AG04449 (cell line): ENCODE measurements at places on chromosomes 5 and 9.
A peak's percentile ranks its signal among the peaks of the same experiment; 100 is the strongest.

DNA sequence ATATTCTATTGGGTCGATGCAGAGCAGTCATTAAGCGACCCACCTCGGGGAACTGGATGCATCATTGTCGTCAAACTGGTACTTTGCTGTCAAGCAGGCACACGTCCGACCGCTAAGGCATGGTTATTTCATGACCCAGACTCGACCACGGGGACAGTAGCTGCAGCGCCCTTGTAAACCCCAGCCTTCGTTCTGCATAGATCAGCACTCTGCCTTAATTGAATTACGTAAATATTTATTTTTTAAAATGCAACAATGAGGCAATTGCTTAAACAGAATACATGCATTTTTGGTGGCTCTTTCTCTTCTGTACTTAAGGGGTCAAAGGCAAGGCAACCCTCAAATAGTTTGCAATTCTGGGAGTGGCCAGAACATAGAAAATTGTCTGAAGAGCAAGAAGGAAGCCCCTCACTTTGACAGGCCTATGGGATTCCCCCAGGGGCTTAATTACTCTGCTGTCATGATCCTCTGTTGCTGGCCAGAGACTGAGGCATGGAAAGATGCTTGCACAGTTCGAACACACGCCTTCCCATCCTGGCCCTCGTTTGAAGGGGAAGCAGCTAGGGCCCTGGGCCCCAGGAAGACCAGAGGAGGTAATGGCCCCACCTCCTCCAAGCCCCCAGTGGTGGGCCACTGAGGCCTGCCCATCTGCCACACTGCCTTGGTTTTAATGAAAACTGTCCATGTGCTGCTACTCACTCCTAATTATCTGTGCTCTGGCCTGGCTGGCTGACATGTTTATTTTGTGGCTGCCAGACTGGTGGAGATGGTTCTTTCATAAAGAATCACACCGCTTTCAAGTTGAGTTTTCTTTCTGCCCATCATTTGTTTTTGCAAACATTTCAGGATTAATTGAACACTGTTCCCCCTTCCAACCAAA is 169.7 kb upstream of the MAST4 start:
- no peak for DNase-seq

- DNase-seq = no peak
Observed at GRCh38 chr9:73911804-73912203, 585.3 kb upstream of the RORB start.

GRCh38 chr9:13427587-13427986 is 148.1 kb upstream of the MPDZ start:
- DNase-seq = no peak

- DNase-seq = no peak
Observed at GRCh38 chr5:7391215-7391614, 4.7 kb upstream of the ADCY2 start.

GRCh38 chr5:65142511-65143011 is 339.2 kb downstream of the ADAMTS6 start:
- peak; percentile 80 for DNase-seq

DNA sequence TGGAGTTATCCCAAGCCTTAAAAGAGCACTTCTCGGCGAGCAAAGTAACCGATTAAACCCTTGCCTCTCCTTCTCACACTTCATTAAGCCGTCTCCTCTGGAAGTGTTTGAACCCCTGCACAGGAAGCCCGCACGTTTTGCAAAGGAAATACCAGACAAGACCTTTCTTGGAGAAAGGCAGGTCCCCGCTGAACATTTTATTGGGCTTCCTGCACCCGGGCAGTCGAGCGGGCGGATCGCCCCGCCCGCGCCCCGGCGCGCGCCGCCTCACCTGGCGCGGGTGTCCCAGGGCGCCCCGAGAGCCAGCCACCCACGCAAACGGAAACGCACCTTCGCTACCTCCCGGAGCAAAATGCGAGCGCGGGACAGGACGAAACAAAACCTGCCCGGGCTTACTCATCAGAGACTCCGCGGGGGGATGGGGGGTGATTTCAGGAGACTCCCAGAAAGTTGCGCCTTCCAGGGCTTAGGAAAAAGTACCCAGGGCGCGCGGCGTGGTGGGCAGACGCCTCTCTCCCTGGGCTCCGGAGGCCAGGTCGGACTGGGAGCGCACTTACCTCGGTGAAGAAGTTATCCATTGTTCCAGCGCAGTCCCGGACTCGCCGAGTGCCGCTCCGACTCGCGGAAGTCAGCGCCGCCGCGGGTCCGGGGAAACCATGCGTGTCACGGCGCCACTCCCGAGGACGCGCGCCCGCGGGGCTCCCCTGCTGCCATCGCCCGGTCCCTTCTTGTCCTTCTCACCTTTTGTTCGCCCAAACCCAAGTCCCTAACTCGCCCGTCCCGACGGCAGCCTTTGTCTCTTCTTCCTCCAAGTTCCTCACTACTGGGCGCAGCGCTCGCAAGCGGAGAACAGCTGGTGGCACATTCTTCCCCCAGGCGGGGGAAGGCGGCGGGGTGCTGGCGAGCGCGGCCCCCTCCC is 598 bp downstream of the MYO10 start:
- no peak for DNase-seq

GRCh38 chr9:91101611-91102168 is 260.0 kb downstream of the AUH start:
- DNase-seq = no peak

DNA sequence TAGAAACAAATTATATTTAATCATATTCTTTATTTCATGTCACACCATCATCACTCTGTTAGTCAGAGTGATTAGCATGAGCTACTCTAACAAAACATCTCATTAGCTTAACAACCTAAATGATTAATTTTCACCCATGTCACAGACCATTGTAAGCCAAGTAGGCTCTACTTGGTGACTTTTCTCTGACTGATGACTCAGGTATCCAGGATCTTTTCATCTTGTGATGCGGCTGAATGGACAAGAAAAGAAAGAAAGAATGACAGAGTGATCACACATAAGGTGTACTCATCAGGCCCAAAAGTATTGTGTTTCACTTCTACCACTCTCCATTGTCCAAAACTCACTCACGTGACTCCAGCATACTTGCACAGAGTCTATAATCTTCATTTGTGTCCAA is 299.3 kb downstream of the ANXA1 start:
- DNase-seq = no peak

DNA sequence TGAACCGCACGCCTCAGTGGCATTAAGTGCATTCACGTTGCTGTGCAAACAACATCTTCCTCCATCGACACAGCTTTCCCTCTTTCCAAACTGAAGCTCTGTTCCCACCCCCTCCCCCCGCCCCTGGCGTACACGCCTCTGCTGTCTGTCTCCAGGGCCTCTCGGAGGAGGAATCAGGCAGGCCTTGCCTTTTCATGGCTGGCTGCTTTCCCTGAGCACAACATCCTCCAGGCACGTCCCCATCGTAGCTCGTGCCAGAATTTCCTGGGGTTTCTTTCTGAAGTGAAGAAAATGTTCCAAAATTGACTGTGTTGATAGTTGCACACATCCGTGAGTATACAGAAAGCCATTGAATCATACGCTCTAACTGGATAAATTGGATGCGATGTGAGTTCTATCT is 22.3 kb upstream of the TMEM250 start:
- no peak for DNase-seq

DNA sequence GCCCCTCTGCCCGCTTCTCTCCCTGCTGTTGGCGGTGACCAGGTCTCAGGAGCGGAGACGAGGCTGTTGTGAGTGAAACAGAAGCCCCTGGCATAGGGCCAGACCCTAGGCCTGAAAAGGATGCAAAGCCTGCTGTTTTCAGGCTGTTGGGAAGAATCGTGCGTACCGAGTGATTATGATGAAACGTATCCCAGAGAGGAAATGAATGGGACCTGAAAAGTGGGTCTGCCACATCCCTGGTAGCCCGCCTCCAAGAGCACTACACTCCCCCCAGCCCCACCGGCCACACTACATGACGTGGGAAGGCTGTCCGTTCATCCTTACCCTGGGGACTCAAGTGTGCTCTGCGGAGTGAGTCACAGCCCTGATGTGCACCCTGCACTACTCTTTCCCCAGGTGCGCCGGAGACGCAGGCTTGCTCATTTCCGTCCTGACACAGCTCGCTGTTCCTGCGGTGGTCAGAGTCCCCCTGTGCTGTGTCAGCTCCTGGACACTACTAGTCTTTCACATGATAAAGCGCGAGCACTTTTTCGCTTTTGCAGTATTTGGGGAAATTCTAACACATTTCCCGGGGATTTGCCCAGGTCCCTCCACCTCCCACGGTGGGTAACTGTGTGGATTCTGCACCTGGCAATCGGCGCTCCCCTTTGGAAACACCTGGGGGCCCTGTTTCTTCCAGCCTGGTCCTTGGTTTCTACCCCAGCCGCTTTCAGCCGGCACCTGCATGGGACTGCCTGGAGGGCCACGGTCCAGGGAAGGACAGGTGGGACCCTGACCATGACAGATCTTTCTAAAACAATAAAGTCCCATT is 91.5 kb downstream of the ANKRD33B start:
- no peak for DNase-seq

GRCh38 chr9:75226403-75227139 is 138.3 kb downstream of the OSTF1 start:
- DNase-seq = no peak

- DNase-seq = peak; percentile 31
Observed at GRCh38 chr9:136219276-136219675, 14.3 kb upstream of the LHX3 start.

DNA sequence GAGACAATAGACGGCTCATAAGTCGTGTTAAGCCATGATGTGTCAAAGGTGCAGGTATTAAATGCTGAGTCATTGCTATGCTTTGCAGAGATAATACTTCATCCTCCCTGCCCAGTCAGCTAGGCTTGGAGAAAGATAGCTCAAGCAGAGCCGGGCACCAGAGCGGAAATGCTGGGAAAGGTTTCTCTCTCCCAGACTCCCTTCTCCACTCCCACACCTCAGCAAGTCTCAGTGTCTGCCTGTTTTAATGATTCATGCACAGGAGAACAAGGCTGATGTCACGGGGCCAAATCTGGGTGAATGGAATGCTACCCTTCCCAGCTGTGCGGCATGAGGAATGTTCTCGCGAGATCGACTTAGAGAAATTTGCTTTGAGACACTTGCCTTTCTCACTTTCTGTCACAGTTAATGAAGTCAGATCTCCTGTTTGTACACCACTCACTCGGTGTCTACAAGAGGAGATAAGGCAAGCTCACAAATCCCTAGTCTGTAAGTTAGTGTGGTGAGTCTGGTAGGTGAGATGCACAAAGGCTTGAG is 204.4 kb downstream of the EFNA5 start:
- DNase-seq = peak; percentile 59

DNA sequence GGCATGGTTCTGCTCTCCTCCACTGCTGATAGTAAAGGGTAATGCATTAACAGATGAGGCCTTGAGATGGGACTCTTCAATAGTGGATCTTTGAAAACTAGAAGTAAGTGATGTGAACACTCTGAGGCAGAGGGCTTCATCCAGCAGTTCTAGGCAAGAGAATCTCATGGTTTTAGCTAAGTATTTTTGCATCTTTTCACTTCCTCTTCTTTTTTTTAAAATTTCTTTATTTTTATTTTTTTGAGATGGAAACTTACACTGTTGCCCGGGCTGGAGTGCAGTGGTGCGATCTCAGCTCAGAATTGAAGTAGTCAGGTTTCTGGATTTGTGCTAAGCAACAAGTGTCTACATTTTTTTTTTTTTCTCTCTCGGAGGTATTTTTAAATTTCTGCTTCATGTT is 101.9 kb downstream of the MTRR start:
- no peak for DNase-seq

DNA sequence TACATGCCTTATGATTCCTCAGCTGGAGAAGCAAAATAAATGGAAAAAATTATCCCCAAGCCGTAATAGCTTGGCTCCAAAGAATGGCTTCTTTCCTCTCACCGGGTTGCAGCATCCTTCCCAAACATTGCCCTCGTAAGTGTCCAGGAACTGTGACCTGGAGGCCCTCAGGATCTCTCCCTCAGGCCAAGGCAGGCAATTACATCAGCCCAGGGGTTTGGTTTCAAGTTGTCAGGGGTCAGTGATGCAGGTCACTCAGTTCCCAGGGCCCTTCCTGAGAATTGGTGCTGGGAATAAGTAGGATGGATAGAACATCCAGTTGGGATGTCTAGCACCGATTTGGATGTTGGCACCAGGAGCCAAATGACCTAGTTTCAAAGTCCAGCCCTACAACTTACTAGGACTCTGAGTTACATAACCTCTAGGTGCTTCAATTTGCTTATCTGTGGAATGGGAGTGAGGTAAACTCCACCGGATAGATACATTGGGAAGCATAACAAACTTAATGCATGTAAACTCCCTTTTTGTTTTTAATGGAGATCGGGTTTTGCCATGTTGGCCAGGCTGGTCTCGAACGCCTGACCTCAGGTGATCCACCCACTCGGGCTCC is 133.5 kb upstream of the DAP start:
- no peak for DNase-seq

GRCh38 chr9:5578698-5579085 is 50.2 kb upstream of the RIC1 start:
- DNase-seq = no peak

DNA sequence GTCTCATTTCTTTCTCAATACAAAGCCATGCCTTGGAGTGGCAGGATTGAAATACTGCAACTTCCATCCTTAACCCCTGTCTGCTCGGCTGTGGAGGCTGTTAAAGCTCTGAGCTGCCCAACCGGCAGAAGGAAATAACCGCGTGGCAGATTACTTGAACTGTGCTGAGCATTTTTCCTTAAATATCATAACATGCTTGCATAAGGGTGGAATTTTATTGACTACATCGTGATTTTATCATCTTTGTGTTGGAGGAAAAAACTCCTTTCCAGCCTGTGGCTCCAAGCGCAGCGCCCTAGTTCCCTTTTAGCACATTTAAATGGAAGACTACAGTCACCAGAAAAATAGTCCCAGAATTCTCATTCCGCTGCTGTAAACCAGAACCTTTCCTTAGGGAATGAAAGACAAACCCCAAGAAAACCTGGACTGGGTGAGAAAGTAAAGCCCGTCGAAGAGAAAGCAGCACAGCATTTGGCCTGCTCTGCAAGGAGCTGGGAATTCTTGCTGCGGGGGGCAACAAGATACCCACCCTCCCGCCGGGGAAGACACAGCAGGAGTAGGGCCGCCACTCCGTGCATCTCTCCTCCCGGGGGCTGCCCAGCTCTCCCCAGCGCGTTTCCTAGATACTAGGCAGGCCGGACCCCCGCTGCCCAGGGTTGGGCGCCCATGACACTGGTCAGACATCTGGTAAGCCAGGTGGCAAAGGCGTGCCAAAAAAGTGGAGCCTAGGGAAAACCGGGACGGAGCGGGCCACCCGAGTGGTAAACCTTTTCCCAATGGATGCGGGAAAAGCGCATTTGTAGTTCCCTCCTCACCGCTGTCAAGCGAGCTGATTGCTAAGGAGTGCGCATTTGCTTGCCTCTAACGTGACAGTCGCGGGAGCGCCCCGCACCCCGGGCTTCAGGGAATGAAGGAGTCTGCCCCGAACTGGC is 1.3 kb downstream of the SHC3 start:
- DNase-seq = no peak

- no peak for DNase-seq
Observed at GRCh38 chr9:34037626-34038025, 11.1 kb downstream of the UBAP2 start.
